ENCODE measurements at places on chromosomes 4 and X.

- DNase-seq: no peak
Observed at GRCh38 chrX:130444641-130445336, 43.0 kb downstream of the RBMX2 start.

GRCh38 chr4:14831416-14831815, 170.9 kb upstream of the CPEB2 start:
- DNase-seq: no peak

DNA sequence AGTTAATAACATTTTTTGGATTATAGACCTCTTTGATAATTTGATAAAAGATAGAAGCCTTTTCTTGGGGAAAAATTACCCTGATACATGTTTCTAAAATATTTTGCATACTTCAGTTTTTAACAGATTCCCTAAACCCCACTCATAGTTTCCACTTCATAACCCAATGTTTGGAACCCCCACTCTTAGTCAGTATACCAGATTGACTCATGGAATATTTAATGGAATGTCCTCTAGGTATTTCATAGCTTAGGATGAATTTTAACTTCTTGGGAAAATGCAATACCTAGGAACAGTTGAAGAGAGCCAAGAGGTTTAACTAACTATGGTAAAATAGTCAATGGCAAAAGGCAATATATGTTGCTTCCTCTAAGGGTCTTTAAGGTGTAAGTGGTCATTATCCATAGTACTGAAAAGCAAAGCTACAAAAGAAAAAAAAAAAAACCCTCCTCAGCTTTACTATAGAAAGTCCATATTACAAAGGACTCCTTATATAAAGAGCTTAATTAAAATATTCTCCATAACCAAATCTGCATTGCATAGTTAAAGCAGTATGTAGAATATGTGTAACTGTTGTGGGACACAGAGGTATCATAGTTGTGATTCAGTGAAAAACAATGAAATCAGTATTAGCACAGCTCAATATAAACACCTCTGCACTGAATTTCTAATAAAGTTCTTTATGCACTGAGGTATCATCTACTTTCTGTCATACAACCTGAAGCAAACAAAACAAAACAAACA, 159.9 kb downstream of the PCDH7 start:
- DNase-seq: no peak

- no peak for DNase-seq
Observed at GRCh38 chrX:31236231-31236630, 164.4 kb upstream of the FTHL17 start.

GRCh38 chr4:141833209-141833608, 196.8 kb downstream of the IL15 start:
- no peak for DNase-seq

- DNase-seq: no peak
Observed at GRCh38 chrX:100643212-100643611, 787 bp upstream of the SRPX2 start.

GRCh38 chr4:102447413-102447812, 53.7 kb upstream of the NFKB1 start:
- DNase-seq: no peak

- DNase-seq: no peak
Observed at GRCh38 chrX:14922437-14922836, 49.2 kb downstream of the MOSPD2 start.

- no peak for DNase-seq
Observed at GRCh38 chrX:148774276-148774675, 273.9 kb downstream of the AFF2 start.

DNA sequence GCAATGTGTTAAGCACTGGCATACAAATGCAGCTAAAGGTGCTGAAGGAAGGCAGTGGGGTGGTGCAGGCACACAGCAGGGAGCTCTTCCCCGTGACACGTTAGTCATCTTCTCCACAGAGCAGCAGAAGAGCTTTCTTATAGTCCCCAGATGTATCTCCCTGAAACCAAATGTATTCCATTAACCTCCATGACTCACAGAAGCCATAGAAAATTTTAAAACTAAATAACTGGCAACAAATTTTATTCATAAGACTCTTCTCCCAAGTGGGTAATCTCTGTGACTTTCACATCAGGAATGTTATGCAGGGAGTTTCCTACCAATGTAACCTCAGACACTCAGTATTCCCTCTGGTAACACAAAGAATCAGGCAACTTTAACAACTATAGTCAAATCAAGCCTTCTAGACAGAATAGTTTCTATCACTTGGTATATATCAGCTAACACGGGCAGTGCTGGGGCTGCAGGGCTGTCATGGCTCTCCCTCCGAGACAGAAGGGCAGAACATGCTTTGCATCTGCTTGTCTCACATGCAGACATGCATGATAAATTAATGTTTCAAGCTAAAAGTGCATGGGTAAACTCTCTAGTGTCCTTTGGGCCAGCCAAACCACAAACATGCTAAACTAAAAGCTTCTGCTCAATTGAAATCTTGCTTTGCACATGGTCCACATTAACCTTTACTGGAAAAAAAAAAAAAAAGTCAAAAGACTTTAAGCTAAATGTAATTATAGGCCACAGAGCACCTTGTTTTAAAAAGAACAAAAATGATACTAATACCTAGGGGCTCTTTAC, 28.2 kb downstream of the ANXA5 start:
- DNase-seq: no peak

DNA sequence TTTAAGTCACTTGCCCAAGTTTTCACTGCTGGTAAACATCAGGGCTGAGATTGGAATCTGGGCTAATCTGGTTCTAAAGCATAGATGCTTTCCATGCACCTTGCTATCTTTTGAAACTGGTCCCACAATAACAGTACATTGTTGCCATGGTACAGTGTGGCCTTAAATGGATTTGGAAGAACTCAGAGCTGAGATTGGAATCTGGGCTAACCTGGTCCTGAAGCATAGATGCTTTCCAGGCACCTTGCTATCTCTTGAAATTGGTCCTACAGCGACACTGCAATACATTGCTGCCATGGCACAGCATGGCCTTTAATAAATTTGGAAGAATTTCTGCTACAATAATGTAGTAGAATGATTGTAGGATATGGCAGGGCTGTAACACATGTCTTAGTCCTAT, 28.6 kb downstream of the DAPP1 start:
- DNase-seq: no peak

GRCh38 chr4:118845552-118846050, 9.7 kb upstream of the SEC24D start:
- no peak for DNase-seq

DNA sequence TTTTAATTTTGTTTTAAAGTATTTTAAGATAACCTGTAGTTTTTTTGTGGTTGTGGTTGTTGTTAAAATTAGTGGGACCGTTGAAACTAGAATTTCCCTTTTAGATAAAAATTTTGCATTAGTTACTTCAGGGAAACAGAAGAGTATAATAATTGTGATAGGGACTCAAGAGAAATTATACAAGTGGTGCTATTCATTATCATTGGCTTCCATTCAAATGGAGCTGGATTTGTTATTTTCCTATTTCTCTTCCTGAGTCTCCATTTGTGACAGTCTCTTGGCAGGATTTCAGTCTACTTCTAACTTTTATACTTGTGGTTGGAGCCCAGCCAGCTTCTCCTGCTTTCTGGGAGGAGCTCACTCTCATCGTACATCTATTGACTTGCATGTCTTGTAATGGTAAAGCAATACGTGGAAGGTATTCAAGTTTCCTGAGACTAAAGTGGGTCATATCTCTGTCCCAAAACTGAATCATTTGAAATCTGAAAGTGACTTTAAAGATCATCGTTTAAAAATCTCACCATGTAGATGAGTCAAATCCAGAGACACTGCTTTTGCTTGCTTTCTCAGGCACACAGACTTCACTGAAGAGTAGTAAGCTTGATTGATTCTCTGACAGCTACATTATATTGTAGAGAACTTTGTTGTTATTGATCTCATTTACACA, 155.8 kb downstream of the RPA4 start:
- DNase-seq: no peak

DNA sequence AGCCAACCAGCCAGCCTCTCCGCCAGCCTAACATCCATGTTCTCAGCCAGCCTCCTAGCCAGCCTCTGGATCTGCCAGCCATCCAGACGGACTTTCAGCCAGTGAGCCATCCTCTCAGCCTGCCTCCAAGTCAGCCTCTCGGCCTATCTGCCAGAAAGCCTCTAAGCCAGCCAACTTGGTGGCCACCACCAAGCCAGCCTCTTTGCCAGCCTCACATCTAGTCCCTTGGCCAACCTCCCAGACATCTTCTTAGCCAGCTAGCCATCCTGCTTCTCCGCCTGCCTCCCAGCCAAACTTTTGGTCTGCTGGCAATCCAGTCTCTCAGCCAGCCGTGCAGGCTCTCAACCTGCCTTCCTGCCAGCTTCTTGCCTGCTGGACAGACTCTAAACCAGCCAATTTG, 16.4 kb upstream of the ARAP2 start:
- DNase-seq: no peak

DNA sequence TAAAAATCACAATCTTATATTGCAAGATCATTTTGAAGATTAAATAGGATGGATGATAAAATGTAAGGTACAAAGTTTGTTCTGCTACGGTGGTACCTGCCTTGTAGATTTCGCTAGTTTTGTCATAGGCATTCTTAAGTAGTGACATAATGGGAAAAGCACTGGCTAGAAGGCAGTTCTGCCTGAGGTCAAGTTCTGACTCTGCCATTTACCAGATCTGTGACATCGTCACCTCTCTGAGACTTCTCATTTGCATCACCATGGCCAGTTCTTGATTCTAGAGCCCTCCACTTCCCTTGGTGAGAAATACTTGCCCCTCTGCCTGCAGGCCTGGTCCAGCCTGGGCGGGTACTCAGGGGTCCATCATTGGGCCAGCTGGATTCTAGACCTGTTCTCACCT, 85.2 kb downstream of the HS3ST1 start:
- DNase-seq: no peak

GRCh38 chr4:16418814-16419213, 192.5 kb upstream of the TAPT1 start:
- DNase-seq: no peak

DNA sequence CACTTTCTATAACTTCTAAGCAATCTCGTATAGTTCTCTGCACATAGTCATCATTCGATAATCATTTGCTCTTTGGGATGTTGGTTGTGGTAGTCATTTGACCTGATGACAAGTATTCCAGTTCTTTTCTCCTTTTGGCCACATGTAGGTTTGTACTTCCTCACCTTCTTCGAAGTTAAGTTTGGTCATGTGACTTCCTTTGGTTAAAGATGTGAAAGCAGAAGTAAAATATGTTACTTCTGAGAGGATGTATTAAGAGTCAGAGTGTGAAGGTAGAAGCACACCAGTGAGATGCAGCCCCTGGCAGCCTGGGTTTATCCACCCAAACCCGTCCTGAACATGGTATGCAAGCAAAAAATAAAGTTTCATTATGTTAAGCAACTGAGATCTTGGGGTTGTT, 48.9 kb upstream of the ZNF518B start:
- DNase-seq: no peak

GRCh38 chr4:54838301-54838700, 180.5 kb downstream of the KIT start:
- DNase-seq: no peak

- DNase-seq: peak; percentile 51
Observed at GRCh38 chrX:48696909-48697727, 584 bp downstream of the SUV39H1 start.

DNA sequence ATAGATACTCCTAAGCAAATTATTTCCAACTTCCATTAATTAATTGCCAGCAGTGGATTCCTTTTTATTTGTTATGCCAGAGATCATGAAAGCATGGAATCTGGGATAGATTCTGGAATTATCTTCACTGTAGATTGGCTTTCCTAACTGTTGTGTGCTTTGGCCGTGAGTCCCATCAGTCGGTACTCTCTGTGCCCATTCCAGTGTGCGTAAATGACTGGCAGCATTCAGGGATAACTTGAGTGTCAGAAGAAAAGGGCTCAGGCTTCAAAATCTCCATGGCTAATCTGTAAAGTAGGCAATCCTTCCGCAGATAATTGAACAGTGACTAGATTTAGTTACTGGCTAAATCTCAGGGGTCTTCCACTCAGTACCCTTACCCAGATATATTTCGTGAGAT, 76.8 kb upstream of the TMEM164 start:
- DNase-seq: no peak

- DNase-seq: no peak
Observed at GRCh38 chrX:118315529-118315928, 30.4 kb upstream of the WDR44 start.

GRCh38 chrX:42732506-42732905, 45.5 kb downstream of the PPP1R2C start:
- no peak for DNase-seq

- DNase-seq: no peak
Observed at GRCh38 chr4:180688480-180688879, 1554.7 kb upstream of the TENM3 start.

GRCh38 chr4:181261279-181261678, 981.9 kb upstream of the TENM3 start:
- DNase-seq: no peak

DNA sequence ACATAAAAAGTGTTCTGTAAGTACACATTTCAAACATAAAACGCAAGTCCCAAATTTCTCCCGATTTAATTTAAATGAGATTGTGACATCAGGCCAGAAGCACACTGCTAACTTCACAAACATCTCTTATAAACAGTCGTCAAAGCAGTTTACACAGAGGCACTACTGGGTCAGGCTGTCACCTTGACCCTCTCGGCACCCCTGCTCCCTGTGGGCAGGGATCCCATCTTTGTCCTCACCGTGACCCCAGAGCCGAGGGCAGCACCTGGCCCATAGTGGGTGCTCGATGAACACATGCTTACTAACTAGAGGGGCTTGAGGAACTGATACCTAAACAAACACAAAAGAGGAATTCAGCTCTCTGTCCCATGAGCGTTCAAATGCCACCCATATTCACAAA, 22.2 kb downstream of the QDPR start:
- no peak for DNase-seq

- DNase-seq: no peak
Observed at GRCh38 chr4:183289688-183290087, 30.4 kb downstream of the CLDN22 start.

GRCh38 chrX:66012094-66012534, 27.8 kb downstream of the VSIG4 start:
- DNase-seq: no peak

DNA sequence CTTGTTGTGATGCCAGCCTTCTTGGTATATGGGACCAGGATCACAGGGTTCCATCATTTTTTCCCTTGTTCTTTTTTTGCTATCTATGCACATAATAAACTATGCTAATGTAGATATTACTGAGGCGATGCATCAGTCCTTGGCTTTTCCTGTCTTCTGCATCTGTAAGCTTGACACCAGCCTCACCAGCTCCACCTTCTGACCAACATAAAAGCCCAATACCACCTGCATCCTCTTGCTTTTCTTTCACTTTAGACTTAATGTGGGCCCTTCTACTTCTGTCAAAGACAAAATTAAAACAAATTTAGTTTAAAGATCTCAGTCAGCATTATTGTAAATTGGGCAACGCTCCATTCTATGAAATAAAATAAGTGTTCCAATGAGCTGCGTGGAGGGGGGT, 1718.8 kb upstream of the PCDH10 start:
- DNase-seq: peak; percentile 0
